ENCODE measurements at places on chromosomes 5 and 9. TPM values are rescaled to one million over a fixed set of nuclear protein-coding genes. Genes with fewer than 3 reads are reported as not detected.

Gene ARL14EPL
- not detected for total RNA-seq

Gene SHC3
- total RNA-seq, result not detected

Gene LRRC70
- total RNA-seq, result 0.58 TPM

Gene HNRNPK
- 848 TPM for total RNA-seq

Gene FLT4
- 0.98 TPM for total RNA-seq

GRCh38 chr5:177494346-177495195, 2.8 kb downstream of the PDLIM7 start:
- peaks cover 10% of the 10 kb centered on the region for H3K27me3 ChIP-seq
- H3K4me1 ChIP-seq, result peaks cover 31% of the 10 kb centered on the region
- peaks cover 10% of the 10 kb centered on the region for H3K36me3 ChIP-seq
- peak overlapping the region; percentile 75 for H3K27ac ChIP-seq

DNA sequence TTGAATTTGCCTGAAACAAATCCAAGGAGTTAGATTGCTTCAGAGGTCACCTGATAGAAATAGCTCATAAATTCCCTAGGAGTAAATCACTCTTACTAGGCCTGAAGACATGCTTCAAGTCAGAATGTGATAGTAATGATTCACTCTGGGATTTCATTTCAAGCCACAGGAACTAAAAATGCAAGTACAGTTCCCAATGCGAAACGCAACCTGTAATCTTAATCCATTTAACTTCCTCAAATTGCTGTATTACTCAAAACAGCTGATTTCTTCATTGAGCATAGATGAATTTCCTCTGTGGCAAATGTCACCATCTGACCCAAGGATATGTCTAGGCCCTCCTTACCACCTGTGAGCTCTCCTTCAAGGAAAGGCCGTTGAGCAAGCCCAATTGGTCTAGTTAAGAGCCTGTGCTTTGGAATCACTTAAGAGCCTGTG, 32.1 kb upstream of the IL6ST start:
- no peak overlapping the region for H3K4me3 ChIP-seq
- H3K4me1 ChIP-seq, result peaks cover 16% of the 10 kb centered on the region
- no peak for DNase-seq
- H3K27me3 ChIP-seq, result no peaks in the 10 kb centered on the region
- H3K36me3 ChIP-seq, result no peaks in the 10 kb centered on the region

GRCh38 chr5:142507531-142508372, 178.1 kb downstream of the FGF1 start:
- no peak overlapping the region for H3K4me3 ChIP-seq
- peaks cover 56% of the 10 kb centered on the region for H3K4me1 ChIP-seq
- DNase-seq, result peak; percentile 51
- H3K36me3 ChIP-seq, result no peaks in the 10 kb centered on the region

DNA sequence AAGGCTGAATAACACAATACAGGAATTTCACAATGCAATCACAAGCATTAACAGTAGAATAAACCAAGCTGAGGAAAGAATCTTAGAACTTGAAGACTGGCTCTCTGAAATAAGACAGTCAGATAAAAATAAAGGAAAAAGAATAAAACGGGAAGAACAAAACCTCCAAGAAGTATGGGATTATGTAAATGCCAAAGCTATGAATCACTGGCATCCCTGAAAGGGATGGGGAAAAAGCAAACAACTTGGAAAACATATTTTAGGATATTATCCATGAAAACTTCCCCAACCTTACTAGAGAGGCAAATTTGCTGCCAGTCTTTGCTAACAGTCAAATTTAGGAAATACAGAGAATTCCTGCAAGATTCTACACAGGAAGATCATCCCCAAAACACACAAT, 157.9 kb downstream of the ALDH1A1 start:
- DNase-seq, result no peak
- no peak overlapping the region for H3K27ac ChIP-seq
- no peak overlapping the region for H3K4me3 ChIP-seq
- no peaks in the 10 kb centered on the region for H3K4me1 ChIP-seq
- H3K36me3 ChIP-seq, result no peaks in the 10 kb centered on the region

DNA sequence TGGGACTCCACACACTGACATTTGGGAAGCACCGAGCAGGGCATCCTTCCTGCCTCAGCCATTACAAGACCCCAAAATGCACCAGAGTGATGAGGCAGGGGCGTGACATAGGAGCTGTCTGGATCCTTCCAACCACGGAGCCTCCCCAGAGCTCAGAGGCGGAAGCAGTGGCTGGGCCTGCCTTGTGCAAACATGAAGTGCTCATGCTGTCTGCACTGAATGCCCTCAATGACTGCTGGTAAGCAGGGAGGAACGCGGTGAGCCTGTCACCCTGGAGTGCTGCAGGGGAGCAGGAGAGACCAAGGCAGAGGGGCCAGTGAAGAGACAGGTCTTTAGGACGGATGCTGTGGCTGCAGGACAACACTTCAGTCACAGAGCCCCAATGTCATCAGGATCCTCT, 60.2 kb upstream of the HRH2 start:
- H3K27ac ChIP-seq, result no peak overlapping the region
- DNase-seq, result no peak
- H3K36me3 ChIP-seq, result no peaks in the 10 kb centered on the region
- no peak overlapping the region for H3K4me3 ChIP-seq
- no peaks in the 10 kb centered on the region for H3K4me1 ChIP-seq
- H3K27me3 ChIP-seq, result no peaks in the 10 kb centered on the region

- peak; percentile 21 for DNase-seq
- H3K27ac ChIP-seq, result no peak overlapping the region
- no peak overlapping the region for H3K4me3 ChIP-seq
- H3K27me3 ChIP-seq, result no peaks in the 10 kb centered on the region
- H3K4me1 ChIP-seq, result peaks cover 7% of the 10 kb centered on the region
Measured at GRCh38 chr9:94812343-94812742, 85.8 kb downstream of the AOPEP start.

- DNase-seq, result no peak
- H3K4me3 ChIP-seq, result no peak overlapping the region
- H3K27me3 ChIP-seq, result no peaks in the 10 kb centered on the region
- no peaks in the 10 kb centered on the region for H3K36me3 ChIP-seq
Measured at GRCh38 chr9:121779381-121780117, 128.1 kb downstream of the DAB2IP start.

All from activated CD4-positive, alpha-beta T cell treated with anti-CD3 and anti-CD28 coated beads for 36 hours (primary cell).